GM10248 (cell line): ENCODE measurements at places on chromosomes 4 and X.

GRCh38 chr4:110949542-110949941, 326.7 kb upstream of the PITX2 start:
- no peak for DNase-seq

GRCh38 chr4:96767815-96768480, 928.1 kb downstream of the PDHA2 start:
- DNase-seq, result no peak

- no peak for DNase-seq
Measured at GRCh38 chr4:120824946-120825345, 97.6 kb downstream of the PRDM5 start.

DNA sequence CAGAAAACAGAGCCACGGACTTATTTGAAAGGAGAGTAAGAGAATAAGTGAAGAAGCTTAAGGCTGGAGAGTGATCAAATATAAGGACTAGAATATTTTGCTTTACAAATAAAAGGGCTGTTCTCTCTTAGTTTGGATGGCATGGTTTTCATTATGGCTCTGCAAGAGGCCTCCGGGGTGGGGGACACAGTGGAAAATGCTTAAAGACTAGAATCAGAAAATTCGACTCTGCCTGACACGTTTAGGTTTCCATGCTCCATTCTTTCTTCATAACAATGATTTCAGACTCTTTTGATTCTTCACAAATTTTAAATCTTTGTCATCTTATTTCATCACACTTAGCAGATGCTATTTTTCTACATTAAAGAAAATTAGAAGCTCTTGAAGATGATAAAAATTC, 632.4 kb upstream of the BOD1L1 start:
- no peak for DNase-seq

GRCh38 chr4:110808351-110808878, 185.5 kb upstream of the PITX2 start:
- DNase-seq, result no peak

DNA sequence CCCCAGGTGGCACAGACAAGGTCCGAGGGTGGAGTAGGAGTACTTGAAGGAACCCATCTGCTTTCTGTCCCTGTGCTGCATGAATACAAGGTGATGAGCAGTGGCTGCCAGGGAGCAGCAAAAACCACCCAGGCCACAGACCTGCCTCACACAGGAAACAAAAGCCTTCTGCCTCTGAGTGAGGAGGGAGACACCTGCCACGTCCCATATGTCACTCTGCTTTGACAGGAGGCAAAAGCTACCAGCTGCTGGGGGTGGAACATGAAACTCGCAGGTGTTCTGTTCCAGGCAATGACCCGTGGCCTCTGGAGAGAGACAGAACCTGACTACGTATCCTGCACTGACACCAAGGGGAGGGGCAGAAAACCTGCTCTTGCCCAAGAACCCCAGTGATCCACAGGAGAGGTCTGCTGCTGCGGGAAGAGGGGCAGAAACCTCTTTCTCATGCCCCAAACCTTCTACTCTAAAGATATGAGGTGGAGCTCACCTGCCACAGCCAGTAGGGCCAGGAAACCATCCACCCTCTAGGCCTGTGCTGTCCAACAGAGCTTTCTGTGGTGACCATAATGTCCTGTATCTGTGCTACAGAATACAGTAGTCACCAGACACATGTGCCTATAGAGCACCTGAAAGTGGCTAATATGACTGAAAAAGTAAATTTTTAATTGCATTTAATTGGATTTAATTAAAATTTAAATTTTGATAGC, 172.9 kb downstream of the PRDM5 start:
- peak; percentile 29 for DNase-seq

DNA sequence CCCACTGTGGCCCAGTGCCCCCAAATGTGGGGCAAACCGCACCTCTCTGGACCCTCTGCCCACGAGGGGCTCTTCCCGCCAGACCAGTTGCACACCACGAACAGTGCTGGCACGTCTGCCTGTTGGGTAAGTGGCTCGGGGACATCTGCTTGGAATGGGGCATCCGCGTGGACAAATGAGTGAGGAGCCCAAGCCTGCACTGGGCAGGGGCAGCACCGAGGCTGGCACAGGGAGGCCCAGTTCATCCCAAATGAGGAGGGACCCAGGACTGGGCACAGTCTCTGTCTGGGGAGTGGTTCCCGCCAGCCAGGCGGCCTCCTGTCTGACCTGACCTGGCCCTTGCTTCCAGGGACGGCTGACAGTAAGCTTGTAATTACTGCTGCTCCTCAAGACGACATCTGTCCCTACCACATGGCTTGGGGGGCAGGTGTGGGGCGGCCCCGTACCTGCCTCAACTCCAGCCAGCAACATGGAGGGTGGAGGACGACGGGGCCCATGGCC, 3.2 kb downstream of the SPON2 start:
- DNase-seq, result peak; percentile 9

GRCh38 chr4:124711471-124712371, 811 bp downstream of the ANKRD50 start:
- peak; percentile 18 for DNase-seq

- peak; percentile 39 for DNase-seq
Measured at GRCh38 chrX:136147315-136147901, at the start of gene FHL1. Gene FHL1, plus strand, starts transcription at chrX:136147533.

GRCh38 chr4:80841587-80842281, 188.8 kb upstream of the BMP3 start:
- DNase-seq, result no peak

GRCh38 chrX:71618303-71618721, at the start of gene CXCR3:
Gene CXCR3, minus strand, starts transcription at chrX:71618511. Its CDS starts 62 bp downstream, at chrX:71618449.
- peak; percentile 57 for DNase-seq

DNA sequence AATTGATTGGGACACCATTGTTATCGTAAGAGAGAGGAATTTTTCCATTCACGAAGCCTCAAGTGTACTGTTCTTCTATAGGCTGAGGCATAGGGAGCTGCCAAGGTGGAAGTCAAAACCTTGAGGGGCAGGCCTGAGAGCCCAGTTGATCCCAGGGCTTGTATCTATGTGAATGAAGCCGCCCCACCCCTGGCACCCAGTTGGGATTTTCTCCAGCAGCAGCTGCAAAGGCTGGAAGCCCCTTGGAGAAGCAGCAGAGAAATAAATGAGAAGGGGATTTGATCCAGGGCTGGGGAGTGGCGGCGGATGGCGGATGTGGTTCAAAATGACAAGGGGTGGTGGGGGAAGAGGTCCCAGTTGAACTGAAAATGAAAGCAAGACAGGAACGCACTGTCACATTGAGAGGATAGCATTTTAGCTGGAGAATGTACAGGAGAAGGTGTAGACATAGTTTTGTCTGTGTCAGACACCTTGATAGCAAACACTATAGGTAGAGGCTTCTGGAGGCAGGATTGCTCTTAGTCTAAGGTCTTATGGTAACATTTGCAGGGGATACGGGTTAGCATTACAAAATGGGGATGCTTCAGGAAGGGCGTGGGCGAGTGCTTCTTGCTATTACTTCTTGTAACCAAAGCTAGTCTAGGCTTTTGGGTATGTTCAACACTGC, 32.6 kb downstream of the DOCK11 start:
- peak; percentile 29 for DNase-seq

GRCh38 chr4:99848591-99849001, 32.0 kb downstream of the DAPP1 start:
- peak; percentile 40 for DNase-seq
